ENCODE measurements at places on chromosomes 3 and 15. TPM values are rescaled to one million over a fixed set of nuclear protein-coding genes. Genes with fewer than 3 reads are reported as not detected.

Gene XCR1
- not detected for total RNA-seq

GRCh38 chr15:99956820-99957641 is 223.8 kb upstream of the LYSMD4 start:
- DNase-seq: no peak

- no peak for DNase-seq
These were observed 30.1 kb upstream of the CERS3 start for GRCh38 chr15:100558771-100559254.

Gene SLC2A2
- total RNA-seq: not detected

GRCh38 chr3:191484461-191484860 is 23.5 kb downstream of the PYDC2 start:
- no peak for DNase-seq

Gene SSR3
- 77.5 TPM for total RNA-seq

DNA sequence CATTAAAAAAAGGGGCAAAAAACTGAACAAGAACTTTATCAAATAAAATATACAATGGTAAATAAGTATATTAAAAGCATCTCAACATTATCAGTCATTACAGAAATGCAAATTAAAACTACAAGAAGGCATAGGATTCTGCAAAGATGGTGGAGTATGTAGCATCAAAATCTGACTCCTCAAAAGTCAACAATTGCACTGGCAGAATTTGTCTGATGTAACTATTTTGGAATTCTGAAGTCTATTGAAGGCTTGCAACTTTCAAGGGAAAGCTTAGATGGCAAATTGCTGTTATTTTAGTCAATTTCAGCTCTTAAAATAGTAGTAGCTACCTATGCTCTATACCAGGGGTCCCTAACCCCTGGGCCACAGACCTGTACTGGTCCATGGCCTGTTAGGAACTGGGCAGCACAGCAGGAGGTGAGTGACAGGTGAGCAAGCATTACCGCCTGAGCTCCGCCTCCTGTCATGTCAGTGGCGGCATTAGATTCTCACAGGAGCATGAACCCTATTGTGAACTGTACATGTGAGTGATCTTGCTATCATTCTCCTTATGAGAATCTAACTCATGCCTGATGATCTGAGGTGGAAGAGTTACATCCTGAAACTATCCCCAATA is 107.6 kb downstream of the TGFBR2 start:
- no peak for DNase-seq

DNA sequence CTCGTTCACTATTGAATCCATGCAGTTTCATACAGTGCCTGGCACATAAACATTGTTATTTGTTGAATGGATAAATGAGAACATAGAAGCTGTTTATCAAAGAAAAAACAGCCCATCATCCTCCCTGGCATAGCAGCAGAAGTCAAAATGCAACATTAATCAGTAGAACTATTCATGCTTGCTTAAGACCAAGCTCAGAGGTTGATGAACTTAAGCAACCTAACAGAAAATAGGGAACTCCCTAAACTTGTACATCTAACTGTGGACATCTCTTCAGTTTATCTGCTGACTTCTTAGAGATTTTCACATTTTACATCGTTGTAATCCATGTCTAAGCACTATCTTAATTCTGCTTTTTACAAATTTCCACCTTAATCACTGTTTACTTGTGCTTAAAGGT is 29.2 kb downstream of the SENP8 start:
- DNase-seq: no peak

Gene ERICH6
- 0.27 TPM for total RNA-seq

DNA sequence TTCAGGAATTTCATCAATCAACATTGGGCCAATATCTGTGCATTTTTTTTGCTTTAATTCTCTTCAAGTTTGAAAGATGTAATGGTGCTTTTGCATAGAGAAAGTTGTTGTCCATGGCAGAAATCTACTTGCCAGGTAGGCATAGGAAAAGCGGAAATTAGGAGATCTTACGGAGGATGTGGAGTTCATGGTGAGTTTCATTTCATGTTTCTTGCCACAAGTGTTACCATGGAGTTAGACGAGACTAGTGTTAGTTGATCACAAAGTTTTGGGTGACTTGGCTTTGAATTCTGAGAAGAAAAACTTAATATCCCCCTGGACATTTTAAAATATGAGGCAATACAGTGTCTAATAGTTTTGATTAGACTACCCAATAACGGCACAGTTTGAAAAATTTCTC is 1.0 kb upstream of the P2RY13 start:
- DNase-seq: no peak

DNA sequence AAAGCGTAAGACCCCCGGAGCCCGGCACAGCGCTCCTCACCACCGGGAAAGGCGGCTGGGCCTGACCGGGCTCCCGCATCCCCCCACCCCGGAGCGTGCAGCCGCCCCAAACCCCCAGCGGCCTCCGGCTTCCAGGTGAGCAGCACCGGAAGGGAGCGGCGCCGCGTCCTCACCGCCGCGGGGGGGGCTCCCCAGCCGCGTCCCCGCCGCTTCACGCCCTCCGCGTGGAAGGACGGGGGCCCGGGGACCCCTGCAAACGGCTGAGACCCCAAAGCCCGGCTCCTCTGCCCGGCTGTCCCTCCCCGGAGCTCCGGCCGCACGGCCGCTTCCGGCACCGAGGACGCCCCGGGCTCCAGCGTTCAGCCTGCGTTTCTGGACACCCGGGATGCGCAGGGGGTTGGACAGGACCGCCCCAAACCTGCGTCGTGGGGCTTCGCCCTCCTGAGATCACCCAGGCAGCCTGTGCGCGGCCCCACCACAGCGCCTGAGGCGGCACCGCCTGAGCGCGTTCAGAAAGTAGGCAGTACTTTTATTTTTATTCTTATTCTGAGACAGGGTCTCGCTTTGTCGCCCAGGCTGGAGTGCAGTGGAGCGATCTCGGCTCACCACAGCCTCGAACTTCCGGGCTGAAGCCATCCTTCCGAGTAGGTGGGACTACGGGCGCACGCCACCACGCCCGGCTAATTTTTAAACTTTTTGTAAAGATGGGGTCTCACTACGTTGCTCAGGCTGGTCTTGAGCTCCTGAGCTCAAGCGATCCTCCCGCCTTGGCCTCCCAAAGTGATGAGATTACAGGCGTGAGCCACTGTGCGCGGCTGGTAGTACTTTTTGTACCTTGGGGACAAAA is 51.6 kb upstream of the BLM start:
- peak; percentile 64 for DNase-seq

Gene RYR3
- 62.5 TPM for total RNA-seq

GRCh38 chr3:45367453-45367871 is 20.9 kb upstream of the LARS2 start:
- DNase-seq: no peak

DNA sequence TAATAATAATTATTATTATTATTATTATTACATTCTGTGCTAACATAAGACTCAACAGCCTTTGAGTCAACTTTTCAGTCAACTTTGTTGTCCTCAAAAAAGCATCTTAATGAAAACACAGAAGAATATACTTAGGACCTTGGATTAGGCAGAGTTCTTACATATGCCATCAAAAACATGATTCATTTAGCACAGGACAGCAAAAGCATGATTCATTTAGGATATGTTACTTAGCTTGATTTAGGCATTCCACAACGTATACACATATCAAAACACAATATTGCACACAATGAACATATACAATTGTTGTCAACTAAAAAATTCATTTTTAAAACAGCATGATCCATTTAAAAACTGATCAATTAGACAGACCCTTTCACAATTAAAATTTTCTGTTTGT is 213.0 kb downstream of the FMN1 start:
- no peak for DNase-seq

Gene DYNLT2B
- 31.5 TPM for total RNA-seq

DNA sequence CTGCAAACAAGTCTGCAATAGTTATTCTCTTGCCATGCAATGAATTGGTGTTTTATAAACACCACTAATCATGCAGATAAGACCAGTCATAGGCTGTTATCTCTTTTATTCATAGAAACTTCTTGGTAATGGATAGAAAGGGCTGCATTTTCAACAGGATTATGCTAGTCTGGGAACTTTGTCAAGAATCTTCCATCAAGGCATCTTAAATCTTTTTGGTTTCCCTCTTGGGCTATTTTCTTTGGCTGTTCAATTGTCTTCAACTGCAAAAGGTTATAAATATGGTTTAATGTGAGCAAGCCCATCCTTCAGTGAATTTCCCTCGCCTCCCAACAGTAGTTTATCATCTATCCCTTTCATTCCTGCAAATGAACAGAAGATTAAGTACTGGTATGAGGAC is 59.0 kb upstream of the MINAR1 start:
- DNase-seq: no peak

GRCh38 chr3:171543759-171544300 is 83.6 kb upstream of the TNIK start:
- no peak for DNase-seq

DNA sequence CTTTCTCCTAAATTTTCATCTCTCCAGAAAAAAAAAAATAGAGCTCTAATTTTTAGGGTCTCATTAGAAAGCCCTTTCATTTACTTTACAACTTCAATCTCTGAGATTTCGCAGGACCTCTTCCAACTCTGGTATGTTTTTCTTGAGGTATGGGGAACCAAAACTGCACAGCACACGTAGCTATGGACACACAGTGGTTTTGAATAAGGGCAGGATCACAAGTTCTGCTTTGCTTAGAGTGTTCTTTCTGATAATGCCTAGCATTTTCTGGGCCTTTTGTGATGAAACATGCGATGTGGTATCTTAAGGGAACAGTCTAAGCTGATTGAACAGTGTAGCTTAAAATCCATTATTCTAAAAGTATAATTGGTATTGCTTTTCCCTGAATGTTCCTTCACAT is 25.3 kb downstream of the ZNF592 start:
- no peak for DNase-seq

- DNase-seq: no peak
These were observed 115.2 kb downstream of the GABRG3 start for GRCh38 chr15:27086149-27086548.

Gene DZIP3
- 52.5 TPM for total RNA-seq

Gene ANKDD1A
- total RNA-seq: 12.2 TPM

Gene ITIH1
- 0.18 TPM for total RNA-seq

Gene IL17RB
- 14.2 TPM for total RNA-seq

GRCh38 chr3:22587446-22587845 is 615.7 kb upstream of the UBE2E2 start:
- DNase-seq: no peak

DNA sequence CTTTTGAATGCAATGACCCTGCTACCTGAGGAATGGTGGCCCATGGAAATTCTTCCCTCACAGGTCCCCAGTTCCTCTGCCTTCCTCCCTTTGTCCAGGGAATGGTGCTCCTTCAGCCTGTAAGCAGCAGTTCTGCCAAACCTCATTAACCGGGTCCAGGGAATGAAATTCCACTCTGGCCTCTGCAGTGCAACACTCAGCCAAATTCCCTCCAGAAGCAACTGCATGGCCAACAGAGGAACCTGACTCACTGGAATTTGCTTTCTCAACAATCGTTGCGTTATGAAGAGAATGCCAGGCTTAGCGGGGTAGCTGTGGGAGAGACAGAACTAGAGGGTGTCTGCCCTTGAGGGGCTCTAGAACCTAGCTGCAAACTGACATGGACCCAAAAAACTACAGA is 449.4 kb upstream of the PROK2 start:
- DNase-seq: no peak

GRCh38 chr3:193873426-193874201 is 262.3 kb upstream of the HES1 start:
- DNase-seq: no peak

Data from cerebellum (tissue), 4 donors.